H7 (cell line): ENCODE measurements at places on chromosomes 13 and 19. TPM values are rescaled to one million over a fixed set of nuclear protein-coding genes. Genes with fewer than 3 reads are reported as not detected.

ZIK1 gene
- total RNA-seq = 15.9 and 25.7 TPM in 2 replicates

GRCh38 chr19:33898062-33898677 lies 101.5 kb downstream of the KCTD15 start:
- no peak for DNase-seq

DNA sequence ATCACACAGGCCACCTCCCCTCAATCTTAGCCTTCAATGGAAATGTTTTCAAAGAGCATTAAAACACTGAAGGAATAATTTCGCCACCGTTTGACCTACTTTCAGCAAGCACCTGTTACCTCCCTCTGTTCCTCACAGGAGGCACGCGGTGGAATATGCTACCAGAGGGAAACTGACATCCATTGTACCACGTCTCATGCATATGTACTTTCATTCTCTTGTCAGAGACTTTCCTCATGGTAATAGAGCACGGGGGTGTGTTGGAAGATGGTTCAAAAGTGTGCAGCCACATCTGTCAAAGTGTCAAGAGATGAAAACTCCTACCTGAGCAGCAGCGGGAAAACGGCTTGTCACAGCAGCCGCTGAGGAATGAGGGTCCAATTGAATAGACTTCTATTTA lies 143.4 kb downstream of the NALCN start:
- DNase-seq = no peak

GRCh38 chr13:89565476-89566100 lies 1781.9 kb upstream of the MIR17HG start:
- DNase-seq = no peak

DNA sequence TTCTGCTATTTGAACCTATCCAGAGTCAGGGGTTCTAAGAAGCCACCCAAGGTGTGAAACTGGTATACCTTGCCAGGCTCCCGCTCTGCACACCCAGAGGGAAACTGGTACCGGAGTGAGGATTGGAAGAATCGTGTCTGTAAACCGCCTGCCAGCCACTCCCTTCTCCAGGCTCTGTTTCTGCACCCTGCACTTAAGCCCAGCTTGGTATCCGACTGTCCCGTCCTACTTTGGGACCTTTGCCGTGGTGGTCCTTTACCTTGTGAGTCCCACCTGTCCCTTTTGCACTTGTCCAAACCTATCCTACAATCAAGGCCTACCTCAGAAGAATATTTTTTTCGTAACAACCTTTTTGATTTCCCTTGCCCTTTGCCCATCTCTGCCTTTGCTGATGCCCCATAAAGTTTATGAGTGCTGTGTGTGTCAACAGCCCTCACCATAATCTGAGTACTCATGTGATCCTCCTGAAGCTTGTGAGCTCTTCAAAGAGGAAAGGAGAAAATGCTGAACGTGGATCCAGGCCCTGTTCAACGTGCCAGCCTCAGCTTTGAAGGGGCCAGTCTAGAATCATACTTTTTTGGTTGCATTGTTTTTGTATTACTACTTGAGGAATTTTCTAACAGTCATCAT lies 44.7 kb downstream of the GARRE1 start:
- no peak for DNase-seq

GRCh38 chr13:103517066-103517767 lies 451.0 kb upstream of the SLC10A2 start:
- no peak for DNase-seq

GRCh38 chr13:27419328-27419727 lies 5.1 kb upstream of the GTF3A start:
- DNase-seq = no peak
